ENCODE measurements at places on chromosomes 3 and 15.

- DNase-seq, result peak; percentile 22
These were observed 12.8 kb downstream of the IQGAP1 start for GRCh38 chr15:90400759-90401314.

DNA sequence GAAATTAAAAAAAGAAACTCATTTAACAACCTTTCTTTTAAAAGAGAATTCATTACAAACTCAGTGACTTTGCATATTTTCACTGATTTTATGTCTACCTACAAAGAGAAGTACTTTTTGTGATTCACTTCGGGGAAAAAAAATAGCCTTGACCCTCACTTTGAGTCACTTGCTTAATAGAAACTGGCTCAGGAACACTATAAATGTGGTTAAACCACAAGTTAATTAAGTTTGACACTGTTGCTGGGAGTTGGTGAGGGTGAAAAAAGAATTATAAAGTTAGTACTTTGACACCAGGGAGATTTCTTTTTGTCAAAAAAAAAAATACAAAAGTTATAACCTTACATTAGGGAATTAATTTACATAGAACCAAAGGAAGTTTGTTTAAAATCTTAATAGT is 810.9 kb downstream of the NR2F2 start:
- DNase-seq, result no peak

DNA sequence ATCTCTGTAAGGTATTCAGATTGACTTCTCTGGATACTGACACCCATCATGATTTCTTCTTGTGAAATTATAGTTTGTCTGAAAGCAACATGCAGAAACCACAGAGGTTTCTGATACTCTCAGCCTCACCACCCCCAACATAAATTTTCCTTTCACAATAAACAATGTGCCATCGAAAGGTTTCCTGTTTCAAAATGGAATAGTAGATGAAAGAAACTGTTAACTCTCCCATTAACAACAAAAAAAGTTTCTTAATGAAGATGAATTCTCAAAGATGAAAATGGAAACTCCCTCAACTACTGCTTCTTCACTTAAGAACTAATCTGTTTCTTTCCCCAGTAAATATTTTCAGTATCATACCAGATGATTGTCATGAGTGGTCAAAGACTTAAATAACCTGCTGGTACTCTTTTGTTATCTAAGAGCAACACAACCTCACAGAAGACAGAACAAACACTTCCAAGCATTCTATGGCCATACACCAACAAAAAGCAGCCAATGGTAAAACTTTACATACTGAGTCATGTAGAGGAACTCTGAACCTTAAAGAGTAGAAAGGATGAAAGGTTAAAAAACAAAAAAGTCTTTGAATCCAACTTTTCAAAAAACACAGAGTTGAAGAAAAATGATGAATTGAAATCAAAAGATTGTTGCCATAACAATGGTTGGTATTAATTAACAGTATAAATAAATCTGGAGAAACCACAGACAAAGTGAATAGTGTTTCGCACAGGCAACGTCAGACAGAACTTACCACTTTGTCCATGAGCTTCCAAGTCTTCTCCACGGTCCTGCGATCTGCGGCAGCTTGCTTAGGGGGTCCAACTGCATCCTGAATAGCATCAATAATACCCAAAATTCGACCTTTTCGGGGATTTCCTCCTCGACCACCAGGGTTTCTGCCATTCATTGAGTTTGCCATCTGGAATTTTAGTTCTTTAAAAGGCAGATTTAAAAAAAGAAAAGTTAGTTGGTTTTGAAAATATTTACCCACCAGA is 1.9 kb downstream of the CBLB start:
- no peak for DNase-seq

DNA sequence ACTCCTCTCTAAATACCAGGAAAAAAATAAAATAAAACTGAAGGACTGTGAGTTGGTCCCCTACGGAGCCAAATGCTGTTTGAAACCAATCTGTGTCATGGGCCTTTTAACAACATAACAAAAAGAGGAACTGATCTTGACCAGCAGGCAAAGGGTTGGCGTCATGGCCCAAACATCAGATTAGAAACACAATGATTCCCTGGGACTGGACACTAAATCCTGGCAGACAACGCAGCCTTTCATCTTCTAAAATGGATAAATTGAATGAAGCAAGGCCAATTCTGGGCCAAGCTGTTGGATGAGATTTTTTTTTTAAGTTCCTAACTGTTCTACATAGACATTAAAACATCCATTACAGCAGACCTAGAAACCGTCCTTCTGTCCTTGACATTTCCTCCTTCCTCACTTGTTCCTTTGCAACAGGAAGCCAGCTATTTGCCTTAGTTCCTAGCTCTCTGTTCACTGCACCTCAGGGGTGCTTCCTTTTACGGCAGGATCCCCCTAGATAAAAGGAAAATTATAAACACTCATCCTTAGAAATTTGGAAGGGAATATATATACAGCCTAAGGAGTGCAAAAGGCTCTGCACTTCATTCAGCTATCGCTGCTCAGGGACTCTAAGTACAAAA is 21.6 kb upstream of the TAFA4 start:
- no peak for DNase-seq

- DNase-seq, result no peak
These were observed 132.6 kb downstream of the PLD1 start for GRCh38 chr3:171677706-171678105.

GRCh38 chr3:51670053-51670822 is 814 bp upstream of the TEX264 start:
- no peak for DNase-seq

DNA sequence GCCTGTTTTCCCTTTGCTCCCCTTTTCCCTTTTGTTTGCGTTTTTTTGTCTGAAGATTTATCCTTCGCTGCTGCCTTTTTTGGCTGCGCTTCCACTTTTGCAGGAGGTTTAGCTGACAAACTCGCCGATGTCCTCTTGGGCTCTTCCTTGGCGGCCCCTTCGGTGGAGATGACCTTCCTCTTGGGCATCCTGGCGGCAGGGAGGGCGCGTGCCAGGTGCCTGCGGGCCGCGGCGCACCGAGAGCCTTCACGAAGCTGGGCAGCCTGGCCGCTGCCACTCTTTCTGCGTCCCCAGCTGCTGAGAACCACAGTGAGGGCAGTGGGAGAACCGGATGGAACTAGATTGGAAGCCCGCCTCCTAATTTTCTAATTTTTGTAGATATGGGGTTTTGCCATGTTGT is 197.1 kb upstream of the C2CD4B start:
- DNase-seq, result no peak

DNA sequence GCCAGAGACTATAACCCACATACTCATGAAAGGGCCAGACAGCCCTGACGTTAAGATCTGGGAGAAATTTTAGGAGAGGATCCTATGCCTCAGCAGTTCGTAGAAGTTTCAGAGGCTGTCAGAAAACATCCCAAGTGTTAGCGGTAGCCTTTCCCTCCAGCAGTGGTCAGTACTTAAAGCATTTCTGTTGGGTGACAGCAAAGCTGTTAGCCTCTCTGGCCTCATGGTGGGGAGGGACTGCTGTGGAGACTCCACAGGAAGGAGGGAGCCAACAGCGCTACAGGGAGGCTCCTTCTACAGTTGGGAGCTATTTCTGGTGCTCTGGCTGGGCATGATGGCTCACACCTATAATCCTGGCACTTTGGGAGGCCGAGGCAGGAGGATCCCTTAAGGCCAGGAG is 27.4 kb downstream of the IDH2 start:
- DNase-seq, result no peak

DNA sequence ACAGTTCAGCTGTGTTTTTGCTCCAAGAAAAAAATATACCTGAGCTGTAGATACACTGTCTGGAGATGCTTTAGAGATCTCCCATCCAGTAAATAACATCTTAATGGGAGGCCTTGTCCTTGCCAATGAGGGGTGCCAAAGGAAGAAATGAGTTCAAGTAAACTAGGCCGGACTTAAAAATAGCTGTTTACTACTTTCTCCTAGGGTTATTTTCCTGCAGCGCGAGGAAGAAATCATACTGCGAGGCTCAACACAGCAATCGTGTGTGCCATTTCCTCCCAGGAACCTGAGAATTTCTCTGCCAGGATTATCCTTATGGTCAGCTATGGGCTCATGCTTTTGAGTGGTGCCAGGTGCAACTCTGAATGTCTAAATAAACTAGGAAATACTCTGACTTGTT is 71.9 kb downstream of the CMTM8 start:
- DNase-seq, result peak; percentile 15

DNA sequence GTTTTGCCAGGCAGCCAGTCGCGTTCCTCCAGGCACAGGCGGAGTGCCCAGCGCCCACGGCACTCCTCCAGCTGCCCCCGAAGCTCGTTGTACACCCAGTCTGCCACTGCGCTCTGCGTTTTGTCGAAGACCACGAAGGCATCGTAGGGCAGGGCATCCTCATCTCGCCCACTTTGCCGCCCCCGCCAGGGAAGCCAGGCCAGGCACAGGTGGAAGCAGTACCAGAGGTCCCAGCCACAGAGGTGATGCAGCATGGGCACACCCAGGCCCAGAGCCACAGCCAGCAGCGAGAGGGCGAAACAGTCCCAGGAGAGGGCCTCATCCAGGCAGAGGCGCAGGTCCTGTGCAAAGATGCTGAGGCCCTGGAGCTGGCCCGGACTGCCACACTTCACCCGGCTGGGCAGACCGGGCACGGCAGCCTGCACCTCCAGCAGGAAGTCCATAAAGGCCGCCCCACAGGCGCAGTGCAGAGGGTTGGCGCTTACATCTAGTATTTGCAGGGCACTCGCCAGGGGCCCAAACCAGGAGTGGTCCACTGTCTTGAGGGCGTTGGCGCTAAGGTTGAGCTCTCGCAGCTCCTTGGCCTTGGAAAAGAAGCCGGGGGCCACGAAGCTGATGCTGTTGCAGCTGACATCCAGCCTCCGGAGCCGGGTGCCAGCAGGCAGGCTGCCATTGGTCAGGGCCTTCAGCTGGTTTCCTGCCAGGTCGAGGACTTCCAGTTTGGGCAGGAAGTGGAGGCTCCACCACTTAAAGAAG is 3.7 kb downstream of the TLR9 start:
- no peak for DNase-seq

GRCh38 chr15:68788264-68788624 is 32.5 kb downstream of the ANP32A start:
- no peak for DNase-seq

DNA sequence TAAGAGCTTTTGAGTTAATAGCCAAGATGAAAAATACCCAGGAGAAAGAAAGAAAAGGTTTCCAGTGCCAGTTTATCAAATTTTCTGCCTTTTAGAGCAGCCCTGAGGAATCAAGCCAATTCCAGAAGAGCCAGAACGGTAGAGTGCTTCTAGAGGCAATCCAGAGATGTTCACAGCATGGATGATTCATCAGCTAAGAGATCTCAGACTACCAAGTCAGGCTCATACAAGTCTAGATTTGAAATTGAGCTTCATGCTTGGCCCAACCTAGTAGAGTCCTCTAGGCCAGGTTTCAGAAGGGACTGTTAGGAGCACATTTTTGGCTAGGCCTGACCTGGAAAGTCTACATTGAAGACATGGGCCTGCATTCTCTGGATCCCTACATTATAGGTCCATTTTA is 15.5 kb downstream of the WDR48 start:
- DNase-seq, result no peak

- no peak for DNase-seq
These were observed 5.3 kb downstream of the FGD5 start for GRCh38 chr3:14823910-14824629.

DNA sequence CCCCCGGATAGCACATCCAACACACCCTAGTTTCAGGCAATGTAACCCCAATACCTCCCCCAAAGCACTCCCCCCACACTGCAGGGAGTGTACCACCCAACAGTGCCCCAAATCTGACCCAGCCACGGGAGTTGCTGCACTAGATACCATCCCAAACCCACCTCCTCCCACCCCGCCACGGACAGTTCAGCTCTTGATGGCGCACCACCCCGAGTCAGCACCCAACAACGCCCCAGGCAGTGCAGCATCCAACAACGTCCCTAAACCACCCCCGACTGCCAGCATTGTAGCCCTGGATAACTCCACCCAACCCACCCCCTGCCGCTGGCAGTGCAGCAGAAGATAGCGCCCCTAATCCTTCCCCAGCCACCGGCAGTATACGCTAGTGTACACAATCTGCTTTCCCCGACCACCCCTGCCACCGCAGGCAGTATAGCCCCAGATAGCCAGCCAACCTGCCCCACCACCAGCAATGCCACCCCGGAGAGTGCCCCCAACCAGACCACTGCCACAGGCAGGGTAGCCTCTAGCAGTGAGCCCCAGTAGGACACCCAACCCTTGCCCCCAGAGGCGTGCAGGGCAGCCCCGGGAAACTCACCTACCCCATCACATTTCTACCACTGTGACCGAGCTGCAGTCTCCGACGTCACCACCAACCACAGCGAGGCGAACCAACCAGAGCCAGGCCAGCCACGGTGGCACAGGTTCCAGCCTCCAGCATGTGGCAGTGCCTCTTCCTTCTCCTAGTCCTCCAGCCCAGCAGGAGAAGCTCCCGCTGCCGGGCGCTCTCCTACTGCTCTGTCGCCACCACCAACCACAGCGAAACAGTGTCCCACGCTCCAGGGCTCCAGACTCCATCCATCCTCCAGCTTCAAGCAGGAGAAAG is 178.1 kb downstream of the POTEB3 start:
- DNase-seq, result no peak

DNA sequence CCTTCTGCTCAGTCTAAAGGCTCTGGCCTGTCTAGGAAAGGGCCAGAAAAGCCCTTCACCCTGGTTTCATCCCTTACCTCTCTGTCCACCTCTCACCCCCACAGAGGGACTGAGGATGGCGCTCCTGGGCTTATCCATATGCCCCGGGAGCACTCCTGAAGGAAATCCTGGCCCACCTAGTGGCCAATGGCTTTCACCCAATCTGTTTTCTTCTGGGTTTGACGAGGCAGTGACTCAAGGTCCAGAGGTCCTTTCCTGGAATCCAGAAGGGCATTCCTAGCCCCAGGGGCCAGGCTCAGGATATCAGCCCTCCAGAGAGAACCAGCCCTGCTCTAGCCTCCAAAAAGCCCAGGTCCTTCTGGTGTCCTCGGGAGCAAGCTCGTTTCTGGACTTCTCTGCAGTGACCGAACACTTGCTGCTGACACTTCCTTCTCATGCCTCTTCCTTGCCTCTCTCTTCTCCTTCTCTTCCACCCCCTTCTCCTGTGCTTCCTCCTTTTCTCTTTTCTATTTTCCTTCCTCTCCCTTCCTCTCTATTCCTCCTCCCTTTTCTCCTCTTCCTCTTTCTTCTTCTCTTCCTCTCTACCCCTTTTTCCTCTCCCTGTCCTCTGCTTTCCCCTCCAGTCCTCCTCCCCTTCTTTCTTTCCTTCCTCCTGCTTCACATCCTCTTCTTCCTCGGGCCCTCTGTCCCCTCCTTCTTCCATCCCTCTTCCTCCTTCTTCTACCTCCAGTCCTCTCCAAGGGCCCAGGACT is 59.6 kb downstream of the RHCG start:
- no peak for DNase-seq

- DNase-seq, result no peak
These were observed 29.4 kb downstream of the NR2F2 start for GRCh38 chr15:96359616-96360521.

DNA sequence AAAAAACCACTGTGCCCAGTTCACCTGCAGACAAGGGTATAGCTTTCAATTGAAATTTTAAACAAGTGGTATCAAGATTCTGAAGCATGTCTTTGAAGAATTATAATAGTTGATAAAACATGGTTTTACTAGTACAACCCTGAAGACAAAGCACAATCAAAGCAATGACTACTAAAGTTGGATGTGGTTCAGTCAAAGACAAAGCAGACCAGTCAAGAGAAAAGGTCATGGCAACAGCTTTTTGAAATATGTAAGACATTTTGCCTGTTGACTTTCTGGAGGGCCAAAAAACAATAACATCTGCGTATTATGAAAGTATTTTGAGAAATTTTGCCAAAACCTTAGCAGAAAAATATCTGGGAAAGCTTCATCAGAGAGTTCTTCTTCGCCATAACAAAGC is 1393.6 kb downstream of the SI start:
- no peak for DNase-seq

- no peak for DNase-seq
These were observed 374.3 kb downstream of the RBMS3 start for GRCh38 chr3:29655015-29655747.

GRCh38 chr3:153355559-153355958 is 193.5 kb downstream of the RAP2B start:
- DNase-seq, result no peak

Measured in NCI-H524 treated with DMSO at 0.1 percent for 48 hours (cell line).